Fibroblast of pulmonary artery (primary cell): ENCODE measurements at places on chromosomes 11 and 22.

GRCh38 chr22:40176921-40177737, 596 bp upstream of the TNRC6B start:
- peak; percentile 79 for DNase-seq

GRCh38 chr11:36328966-36329673, 33.0 kb downstream of the PRR5L start:
- no peak for DNase-seq

- DNase-seq: peak; percentile 42
Observed at GRCh38 chr11:110948112-110948511, 235.9 kb upstream of the ARHGAP20 start.

DNA sequence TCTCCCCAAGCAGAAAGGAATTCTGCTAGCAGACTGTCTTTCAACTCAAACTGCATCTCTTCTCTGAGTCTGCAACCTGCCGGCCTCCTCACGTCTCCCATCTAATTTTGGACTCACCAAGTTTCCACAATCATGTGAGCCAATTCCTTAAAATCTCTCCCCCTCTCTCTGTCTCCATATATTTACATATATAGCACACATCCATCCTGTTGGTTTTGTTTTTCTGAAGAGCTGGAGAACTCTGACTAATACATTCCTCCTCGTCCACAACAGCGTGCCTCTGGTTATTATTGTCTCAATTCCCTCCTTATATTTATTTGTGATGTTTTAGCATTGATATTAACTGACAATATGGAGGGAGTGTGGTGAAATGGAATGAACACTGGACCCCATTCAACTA, 29.6 kb upstream of the FJX1 start:
- DNase-seq: peak; percentile 70

DNA sequence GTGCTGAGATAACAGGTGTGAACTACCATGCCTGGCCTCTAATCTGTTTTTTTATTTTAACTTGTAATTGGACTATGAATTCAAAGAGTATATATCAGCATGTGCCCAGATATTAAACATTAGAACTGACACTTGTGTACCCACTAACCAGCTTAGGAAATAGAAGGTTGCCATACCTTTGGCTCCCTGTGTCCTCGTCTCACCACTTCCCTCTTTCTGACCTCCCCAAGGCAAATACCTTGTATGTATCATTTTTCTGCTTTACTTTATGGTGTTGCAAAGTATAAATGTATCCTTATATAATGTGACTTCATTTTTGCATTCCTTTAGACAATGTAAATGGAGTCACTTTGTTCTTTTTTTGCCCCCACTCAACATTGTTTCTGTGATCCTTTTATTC, 9.1 kb downstream of the PPP6R3 start:
- no peak for DNase-seq

- no peak for DNase-seq
Observed at GRCh38 chr11:36380296-36381014, 84.4 kb downstream of the PRR5L start.

GRCh38 chr11:61702701-61703312, 22.6 kb downstream of the DAGLA start:
- DNase-seq: no peak

GRCh38 chr22:33796494-33796893, 123.8 kb downstream of the LARGE1 start:
- DNase-seq: no peak

DNA sequence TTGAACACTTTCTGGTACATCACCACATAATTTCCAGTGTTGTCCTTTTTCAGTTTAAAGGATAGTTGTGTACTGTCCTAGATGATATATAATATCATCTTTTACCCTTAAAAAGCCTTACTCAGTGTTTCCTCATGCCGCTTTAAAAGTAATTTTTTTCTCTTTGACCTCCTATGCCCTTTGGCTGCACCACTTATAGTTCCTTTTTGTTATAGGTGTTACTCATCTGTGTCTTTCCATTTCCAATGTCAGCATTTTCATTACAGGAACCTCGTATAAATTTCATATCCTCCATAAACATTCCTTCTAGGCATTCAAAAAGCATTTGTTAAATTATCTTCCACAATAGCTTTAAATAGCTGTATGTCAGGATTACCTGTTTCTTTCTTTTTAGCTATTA, 40.8 kb downstream of the USP47 start:
- no peak for DNase-seq

DNA sequence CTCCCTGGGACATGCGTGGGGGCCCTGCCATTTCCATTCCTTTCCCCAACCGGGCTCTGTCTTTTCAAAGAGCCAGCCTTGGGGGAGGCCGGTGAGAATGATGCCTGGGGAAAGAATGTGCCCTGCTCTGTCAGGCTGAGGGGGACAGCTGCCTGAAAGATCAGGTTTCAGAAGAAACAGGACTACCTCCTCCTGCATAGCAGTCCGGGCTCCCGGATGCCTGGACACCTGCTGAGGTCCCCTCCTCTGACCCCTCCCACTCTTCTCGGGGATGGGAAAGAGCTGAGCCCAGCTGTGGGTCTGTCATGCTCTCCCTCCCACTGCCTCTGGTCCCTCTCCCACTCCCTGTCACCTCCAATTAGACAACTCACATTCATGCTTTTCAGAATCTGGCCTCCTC, 41.8 kb upstream of the CDON start:
- DNase-seq: no peak

DNA sequence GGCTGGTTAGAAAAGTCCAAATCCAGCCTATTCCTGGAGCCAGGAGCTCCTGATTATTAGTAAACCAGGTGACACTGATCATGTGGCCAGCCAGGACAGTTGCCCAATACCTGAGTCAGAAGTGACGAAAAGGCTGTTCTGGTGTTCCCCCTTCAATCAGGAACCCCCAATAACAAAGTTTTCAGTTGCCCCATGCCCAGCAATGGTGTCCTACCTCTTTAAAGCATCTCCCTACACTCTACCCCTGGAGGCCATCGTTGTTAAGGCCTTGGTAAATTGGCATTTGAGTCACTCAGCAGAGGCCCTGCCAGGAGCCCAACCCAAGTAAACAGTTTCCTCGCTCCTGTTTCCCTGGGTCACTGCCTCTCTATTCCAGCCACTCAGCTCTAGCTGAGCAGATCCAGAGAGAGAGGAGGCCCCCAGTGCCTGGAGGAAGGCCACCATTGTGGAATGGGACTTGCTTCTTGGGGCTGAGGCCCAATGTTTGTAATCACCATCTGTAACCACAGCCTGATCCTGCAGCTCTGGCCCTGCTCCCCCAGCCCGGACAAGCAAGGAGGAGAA, 25.0 kb downstream of the ARHGAP1 start:
- peak; percentile 59 for DNase-seq

- DNase-seq: no peak
Observed at GRCh38 chr11:72818971-72819370, 4.8 kb downstream of the ATG16L2 start.

DNA sequence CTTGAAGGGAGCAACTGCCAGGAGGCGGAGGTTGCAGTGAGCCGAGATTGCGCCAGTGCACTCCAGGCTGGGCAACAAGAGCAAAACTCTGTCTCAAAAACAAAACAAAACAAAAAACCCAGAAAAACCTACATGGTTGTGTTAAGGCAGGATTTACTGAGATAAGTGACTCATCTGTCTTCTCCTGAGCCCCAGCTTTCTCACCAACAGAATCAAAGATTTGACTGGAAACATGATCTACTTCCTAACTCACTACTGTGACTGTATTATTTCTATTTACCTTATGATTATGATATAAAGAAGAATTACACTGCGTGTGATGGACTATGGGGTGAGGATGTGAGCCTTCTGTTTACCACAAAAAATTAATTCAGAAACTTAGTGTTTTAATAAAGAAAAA, 21.8 kb downstream of the FAM118B start:
- DNase-seq: no peak

GRCh38 chr11:73387594-73388264, 11.5 kb downstream of the RELT start:
- DNase-seq: no peak

DNA sequence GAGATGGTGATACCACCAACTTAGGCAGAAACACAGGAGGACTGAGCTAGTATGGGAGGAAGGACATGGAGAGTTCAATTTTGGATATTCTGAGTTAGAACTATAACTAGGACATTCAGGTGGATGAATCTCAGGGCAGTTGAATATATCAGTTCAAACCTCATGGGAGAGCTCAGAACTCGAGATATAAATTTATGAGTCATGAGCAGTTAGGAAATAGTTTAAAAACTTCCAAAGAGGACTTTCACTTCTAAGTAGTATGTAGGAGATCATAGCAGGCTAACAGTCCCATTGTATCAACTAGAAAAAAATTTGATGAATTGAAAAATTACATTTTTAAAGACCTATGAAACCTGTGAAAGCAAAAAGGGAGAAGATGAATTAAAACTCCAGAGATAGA, 436.2 kb upstream of the LARGE1 start:
- no peak for DNase-seq

GRCh38 chr11:32008880-32009551, 81.9 kb upstream of the RCN1 start:
- DNase-seq: no peak

GRCh38 chr11:75506827-75507226, 18.9 kb downstream of the GDPD5 start:
- no peak for DNase-seq

- DNase-seq: no peak
Observed at GRCh38 chr22:17633998-17634323, 4.6 kb upstream of the BCL2L13 start.

DNA sequence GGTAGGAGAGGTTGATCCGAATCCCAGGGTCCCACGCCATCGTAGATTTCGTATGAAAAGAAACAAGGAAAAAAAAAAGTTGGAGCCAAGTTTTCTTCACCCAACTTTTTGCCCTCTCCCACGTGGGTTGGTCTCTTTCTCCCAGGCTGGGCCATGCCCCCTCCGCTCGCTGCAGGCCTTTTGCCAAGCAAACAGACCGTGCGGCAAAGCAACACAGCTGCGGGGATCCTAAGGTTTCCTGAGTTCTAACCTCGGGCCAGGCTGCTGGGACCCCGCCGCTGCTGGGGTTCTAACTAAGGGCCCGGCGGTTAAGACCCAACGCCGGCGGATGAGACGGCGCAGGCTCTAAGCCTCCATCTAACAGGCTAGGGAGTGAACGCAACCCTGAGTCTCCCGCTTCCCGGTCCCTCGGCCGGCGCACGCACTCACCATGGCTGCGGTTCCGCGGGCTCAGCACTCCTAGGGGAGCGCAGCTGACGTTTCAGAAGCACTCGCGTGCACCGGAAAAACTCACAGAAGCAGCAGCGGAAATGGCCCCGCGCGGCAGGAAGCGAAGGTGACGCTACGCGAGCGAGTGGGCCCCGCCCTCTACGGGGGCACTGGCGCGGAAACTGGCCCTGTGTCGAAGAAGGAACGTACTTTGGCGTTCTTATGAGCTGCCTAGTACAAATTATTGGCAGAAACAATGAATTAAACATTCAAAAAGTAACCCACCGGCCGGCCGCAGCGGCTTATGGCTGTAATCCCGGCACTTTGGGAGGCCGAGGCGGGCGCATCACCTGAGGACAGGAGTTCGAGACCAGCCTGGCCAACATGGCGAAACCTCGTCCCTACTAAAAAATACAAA, at the start of gene SNU13:
TSS of gene SNU13 (minus strand) at position 503 of the 847 bp plus-strand sequence. CDS start at position 432, 71 bp downstream.
- peak; percentile 93 for DNase-seq

DNA sequence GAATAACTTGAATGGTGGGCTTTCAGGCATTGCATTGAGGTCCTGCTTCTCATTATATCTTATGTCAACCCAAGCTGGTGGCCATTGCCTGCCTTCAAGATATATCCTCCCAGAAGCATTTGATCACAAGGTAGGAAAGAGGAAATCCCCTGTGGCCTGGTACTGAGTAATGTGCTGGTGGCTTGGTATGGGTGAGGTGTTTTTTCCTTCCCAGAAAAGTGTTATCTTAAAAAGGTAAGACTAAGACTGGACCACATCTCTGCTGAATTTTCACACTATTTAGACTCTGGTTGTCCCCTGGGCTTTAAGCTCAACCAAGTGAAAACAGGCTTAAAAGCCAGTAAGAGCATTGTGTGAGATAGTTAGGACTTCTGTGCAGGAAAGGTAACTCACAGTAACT, 3.7 kb downstream of the INSC start:
- no peak for DNase-seq

DNA sequence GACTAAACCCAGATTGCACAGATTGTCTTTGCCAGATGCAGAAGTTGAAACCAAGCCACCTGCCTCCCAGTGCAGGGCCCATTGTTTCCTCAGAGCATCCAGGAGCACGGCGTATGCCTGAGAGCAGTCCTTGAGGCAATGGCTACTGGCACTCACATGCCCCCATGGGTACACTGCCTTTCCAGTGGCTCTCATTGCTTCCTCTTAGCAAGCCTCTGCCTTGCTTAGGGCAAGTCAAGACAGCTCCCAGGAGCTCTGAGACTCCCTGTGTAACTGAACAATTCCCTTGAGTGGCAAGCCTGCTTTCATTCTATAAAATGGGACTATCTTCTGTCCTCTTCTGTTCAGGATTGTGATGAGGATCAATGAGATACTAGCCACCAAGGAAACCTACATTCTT, 4.1 kb downstream of the SYTL2 start:
- peak; percentile 12 for DNase-seq

DNA sequence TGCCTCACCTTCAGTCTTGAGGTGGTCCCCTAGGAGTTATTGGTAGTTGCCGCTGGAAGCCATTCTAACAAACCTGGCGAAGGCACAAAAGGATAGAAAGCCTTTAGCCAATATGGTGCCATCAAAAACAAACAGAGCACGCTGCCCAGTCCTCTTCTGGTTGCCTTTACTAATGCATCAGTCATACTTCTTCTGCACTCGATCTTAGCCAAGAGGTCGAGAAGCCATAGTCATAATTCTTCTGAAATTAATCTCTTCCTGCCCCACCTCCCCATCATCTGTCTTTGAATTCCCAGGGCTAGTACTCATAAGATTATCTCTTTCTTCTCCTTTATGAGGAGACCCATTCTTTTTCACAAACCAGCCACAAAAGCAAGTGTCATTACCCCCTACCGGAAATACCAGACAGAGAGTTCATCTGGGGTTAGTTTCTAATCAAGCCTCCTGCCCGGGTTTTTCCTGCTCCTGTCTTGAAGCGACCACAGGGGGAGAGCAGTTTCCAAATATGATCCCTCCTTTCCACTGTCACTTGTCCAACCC, 21.4 kb upstream of the EHF start:
- peak; percentile 60 for DNase-seq

- DNase-seq: peak; percentile 36
Observed at GRCh38 chr11:73566422-73566821, 31.5 kb downstream of the FAM168A start.

GRCh38 chr11:109388982-109389381, 33.0 kb upstream of the C11orf87 start:
- no peak for DNase-seq

DNA sequence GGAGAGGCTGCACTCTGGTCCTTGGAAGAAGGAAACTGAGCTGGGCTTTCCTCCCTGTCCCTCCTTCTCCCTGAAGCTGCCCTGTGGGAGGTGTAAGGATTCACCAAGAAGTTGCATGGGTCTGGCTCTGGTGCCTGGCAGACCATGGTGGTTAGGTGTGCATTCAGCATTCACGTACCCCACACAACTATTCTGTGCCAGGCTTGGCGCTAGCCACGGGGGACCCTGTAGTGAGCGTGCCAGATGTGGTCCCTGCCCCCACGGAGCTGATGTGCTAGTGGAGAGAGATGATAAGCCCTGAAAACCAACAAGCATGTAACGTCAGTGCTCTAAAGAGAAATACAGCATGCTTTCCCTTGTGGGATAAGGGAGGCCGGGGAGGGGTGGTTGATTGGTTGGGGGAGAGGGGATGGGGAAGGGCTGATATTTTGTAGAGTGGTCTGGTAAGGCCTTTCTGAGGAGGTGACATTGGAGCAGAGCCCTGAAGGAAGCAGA, 48.9 kb downstream of the CD82 start:
- no peak for DNase-seq
